ENCODE measurements at places on chromosomes 2 and 18. TPM values are rescaled to one million over a fixed set of nuclear protein-coding genes. Genes with fewer than 3 reads are reported as not detected.

FARSB gene
- total RNA-seq: 33.3 TPM

TSPYL6 gene
- total RNA-seq: not detected

GPR39 gene
- 3.7 TPM for total RNA-seq

GALNT3 gene
- 0.84 TPM for total RNA-seq

All from bronchus fibroblast of lung (primary cell).